C1 segment of cervical spinal cord (tissue), 14 donors: ENCODE measurements at places on chromosomes 1 and 21.

DNA sequence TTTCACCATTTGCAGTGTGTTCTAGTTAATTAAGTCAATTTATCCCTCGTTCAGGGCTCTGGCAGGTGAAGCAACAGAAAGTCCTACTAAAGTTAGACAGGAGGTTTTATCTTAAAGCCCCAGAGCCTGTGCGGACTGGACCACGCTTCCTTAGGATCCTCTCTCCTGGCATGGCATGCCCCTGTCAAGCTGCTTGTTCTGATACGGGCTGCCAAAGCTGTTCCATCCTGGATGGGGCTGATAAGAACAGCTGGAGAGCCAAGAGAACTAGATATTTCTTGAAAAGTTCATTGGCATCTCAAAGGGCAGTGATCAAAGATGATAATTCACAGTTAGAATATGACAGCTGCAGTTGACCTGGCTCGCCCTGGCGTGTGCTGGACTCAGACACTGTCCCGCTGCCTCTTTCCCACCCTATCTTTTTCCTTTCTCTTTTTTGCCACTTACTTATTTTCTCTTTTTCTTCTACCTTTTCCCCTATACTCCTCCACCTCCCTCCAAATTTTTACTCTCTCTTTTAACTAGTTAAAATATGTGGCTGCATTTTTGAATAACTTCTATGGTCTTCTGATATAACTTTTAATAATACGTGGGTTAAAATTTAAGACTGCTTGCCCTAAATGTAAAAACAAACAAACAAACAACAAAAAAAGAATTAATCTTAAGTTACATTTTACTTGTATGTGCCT is 96.7 kb downstream of the ABCA4 start:
- no peak for DNase-seq

- no peak for DNase-seq
These were observed 115.7 kb downstream of the KCNJ6 start for GRCh38 chr21:37800456-37801061.

DNA sequence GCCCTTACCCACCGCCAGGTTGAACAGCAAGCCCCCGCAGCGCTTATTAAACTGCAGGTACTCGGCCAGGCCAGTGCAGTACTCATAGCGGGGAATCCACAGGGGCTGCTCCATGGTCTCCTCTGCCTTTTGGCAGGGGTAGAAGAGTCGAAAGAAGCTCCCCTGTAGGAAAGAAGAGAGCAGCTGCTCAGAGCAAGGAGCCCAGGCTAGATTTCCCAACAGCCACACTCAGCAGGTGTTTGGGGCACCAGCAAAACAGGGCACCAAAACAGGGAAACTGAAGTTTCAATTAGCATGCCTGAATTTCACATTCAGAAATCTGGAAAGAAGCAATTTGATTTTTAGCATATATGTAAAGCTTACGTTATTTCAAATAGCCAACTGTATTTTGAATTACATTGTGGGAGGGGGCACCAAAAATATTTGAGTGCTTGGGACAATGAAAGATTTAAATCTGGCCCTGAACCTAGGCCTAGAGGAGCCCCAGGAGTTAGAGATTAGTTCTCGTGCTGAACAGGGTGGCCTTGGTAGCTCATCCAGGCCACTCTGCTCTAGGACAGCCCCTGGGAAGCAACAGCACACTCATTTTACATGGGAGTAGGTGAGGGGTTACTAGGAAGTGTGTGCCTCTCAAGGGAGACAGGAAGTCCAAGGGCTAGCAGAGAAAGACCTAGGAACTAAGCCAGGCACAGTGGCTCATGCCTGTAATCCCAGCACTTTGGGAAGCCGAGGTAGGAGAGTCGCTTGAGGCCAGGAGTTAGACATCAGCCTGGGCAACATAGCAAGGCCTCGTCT is 8.2 kb downstream of the PAFAH2 start:
- no peak for DNase-seq

GRCh38 chr1:168603501-168604110 is 27.2 kb downstream of the XCL1 start:
- DNase-seq, result peak; percentile 41

GRCh38 chr21:45506836-45507522 is 35.3 kb downstream of the SLC19A1 start:
- no peak for DNase-seq

- no peak for DNase-seq
These were observed 58.6 kb downstream of the PBX1 start for GRCh38 chr1:164617377-164618201.

DNA sequence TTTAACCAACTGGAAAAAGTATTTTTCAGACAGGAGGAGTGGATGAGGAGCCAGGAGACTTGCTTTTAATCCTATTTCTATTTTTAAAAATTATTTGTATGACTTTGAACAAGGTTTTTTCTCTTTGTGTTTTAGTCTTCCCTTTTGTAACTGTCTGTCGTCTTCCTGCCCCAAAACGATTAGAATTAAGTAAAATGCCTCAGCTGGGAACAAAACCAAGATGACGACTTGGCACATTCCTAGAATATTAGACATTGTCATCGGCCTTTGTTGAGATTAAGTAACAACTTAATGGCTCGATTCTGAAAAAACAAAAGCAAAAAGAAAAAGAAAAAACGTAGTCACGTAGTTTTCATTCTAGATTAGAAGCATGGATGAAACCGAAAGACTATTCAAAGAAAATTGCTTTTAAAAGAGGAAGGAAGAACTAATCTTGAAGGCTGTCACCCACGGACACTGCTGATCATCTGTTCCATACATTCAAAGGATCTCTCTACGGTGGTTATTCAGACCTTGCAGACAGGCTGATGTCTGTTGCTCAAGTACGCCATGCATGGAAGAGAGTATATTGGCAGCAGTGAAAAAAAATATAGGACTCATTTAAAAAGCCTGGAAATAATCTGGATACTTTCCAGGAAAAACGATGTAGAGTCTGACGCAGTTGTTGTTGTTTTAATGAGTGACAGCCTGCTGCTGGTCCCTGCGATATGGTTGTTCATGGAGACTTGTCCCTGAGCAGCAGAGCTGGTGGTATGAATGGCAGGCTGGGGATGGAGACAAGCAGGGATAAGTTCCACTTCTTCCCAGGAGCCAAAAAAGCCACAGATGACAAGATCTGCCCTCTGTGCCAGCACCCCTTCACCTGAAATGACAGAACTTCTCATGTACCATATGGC is 16.8 kb downstream of the GNG4 start:
- peak; percentile 17 for DNase-seq
